ENCODE measurements at places on chromosomes 6 and 20.

GRCh38 chr6:149642829-149643580 lies 5.5 kb downstream of the KATNA1 start:
- DNase-seq: no peak

DNA sequence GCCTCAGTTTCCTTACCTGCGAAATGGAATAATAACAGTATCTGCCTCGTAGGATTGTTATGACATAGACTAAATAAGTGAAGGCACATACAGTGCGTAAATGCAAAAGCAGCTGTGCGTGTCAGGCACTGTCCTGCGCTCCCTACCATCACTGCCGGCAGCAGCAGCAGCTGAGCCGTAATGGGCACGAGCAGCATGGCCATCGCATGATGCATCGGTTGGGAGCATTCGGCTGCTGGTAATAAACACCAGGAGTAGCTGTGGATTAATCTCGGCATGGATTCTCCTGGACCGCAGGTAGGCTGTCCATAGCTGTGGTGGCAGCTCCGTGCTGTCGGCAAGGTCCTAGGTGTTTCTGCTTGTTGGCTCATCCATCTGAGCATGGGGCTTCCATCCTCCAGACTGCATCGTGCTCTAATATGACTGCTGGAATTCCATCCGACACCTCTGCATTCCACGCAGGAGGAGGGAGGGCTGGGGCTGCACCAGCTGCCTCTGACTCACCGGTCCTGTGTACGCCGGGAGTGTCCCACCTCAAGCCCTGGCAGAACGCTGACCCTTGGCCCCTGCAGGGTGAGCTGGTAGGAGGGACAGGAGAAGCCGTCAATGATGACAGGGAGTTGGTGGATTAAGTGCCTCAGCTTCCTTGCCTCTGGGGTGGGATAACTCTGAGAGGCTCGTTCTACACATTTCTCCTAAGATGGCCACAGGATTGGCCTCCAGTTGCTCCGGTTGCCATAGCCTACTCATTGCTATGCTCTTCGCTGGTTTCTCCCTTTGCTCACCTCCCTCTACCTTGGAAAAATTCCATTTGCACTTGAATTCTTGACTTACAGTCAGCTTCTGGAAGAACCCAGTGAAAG lies 100.9 kb upstream of the PMEPA1 start:
- no peak for DNase-seq

DNA sequence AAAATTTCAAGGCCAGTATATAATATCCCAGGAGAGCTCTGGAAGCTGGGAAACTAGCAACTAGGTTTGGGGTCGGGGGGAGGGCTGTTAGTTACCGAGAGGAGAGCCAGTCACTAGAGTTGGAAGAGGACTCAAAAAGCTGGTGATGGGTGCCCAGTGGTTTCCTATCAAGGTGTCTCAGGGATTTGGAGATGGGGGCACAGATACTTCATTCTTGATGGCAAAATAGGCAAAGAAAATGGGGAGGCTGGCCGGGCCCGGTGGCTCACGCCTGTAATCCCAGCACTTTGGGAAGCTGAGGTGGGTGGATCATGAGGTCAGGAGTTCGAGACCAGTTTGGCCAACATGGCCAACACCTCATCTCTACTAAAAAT lies 805 bp downstream of the PHF1 start:
- DNase-seq: no peak

GRCh38 chr6:50185006-50185405 lies 135.3 kb upstream of the DEFB112 start:
- no peak for DNase-seq

DNA sequence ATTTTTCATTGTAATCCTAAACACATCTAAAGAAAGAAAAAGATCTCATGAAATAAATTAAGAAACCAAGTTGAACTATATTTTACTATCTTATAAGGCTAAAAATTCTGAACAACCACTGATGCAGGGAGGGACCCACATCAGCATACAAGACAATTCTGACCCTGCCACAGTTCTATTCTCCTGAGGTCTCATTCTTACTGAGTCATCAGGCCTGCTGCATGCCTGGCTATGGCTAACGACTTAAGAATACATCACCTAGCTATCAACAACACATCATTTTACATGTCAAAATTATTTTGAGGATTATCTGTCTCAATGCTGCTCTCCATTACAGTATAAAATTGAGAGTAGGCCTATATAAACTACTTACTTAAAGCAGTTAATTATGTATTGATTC lies 52.9 kb downstream of the FBXL4 start:
- DNase-seq: no peak

DNA sequence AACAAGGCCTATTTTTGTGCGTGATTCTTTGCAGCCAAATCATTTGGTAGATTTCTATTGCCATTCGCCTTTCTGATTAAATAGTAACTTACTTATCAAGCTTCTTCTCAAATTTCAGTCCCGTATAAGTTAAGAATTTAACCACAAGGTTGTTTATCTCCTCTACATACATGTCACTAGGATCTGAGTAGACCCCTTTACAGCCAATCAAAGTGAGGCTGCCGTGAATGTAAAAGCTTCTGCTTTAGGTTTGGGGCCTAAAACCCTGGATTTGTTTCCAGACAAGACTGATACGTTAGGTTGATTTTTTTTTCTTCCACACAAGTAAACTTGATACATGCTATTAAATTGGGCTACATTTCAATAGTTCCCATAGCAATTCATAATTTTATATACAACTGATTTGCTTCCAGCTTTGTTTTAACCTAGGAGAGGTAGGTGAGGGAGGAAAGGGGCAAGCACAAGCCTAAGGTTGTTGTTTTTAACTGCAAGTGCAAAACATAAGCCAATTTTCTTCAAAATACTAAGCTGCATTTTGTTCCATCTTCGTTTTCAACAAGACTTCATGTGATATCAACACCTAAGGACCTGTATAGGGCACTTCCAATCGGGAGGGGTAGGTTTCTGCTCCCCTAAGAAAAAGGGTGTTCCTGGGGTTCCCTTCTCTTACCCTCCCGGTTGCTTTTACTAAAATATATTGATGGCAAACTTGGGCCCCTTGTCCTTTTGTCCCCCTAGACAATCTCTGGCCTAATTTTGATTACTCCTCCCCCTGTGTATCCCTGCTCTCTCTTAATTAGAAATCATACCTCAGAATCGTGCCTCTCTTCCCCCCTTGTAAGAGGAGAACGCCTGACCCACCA lies 1.7 kb downstream of the RANBP9 start:
- no peak for DNase-seq

DNA sequence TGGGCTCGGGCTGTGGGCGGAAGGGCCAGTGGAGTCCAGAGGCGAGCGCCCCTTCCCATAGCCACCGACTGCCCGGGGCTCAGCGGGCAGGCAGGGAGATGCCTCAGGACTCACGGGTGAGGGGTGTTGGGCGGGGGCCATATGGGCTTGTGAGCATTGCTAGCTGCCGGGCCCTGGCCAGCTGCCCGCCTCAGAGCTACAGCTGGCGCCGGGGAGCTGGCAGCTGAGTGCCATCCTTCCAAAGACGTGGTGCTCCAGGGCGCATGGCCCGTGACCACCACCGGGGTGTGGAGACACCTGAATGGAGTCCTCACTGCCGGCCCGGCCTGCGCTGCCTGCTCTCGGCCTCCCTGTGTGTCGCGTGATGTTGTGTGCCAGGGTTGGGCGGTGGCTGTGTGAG lies 10.6 kb upstream of the RBBP8NL start:
- no peak for DNase-seq

DNA sequence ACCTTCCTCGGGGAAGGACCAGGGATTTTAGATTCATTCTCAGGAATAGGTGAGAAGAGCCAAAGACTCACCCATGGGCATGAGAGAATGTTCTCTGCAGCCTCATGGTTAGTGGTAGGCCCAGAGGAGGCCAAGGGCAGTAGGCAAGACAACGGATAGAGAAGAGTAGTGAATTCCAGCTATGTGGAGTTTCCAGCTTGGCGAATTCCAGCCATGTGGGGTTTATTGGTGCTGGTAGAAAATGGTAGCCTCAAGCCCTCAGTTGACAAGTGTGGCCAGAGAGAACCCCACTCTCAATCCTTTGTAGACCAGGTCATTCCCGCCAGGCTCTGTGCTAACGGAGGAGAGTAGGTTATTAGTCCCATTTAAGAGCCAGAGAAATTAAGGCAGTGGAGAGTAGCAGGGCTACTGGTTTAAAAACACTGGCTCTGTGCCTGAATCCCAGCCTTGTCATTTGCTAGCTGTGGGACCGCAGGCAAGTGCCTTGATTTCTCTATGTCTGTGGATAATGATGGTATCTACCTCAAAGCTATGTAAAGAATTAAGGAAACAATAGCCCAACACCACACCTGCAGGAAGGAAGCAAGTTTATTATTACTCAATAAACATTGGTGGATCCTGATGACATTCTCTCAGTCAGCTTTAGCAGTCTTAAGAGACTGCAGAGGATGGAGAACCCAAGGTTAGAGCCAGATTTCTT lies 2.0 kb upstream of the SLC9A8 start:
- no peak for DNase-seq

- no peak for DNase-seq
Measured at GRCh38 chr6:83044091-83044768, 21.4 kb downstream of the UBE3D start.

- no peak for DNase-seq
Measured at GRCh38 chr20:22403022-22403631, 181.2 kb downstream of the FOXA2 start.
